ENCODE measurements at places on chromosomes 2 and 18.

DNA sequence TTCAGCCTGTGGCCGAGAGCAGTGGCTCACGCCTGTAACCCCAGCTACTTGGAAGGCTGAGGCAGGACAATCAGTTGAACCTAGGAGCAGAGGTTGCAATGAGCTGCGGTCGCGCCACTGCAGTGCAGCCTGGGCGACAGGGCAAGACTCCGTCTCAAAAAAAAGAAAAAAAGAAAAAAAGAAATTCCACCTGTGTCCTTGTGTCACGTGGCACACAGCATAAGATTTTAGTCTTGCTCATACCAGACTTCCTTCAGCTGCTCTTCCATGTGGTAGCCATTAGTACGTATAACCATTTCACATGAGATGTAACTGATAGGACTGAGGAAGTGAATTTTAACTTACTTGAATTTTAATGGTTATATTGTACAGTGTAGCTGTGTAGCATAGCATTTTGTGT lies 4.0 kb downstream of the NOP58 start:
- no peak for DNase-seq

DNA sequence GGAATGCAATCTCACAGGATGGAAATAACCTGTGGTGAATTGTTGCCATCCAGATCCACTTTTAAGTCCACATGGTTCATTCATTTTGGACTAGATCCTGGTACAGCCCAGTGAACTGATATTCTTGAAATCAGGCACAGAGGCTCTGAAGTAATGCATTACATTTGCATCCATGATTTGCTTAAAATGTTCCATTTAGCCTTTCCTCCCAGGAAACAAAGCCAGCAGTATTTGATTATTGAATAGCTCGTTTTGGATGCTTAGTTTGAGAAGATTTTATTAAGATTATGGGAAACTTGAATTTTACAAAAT lies 995.8 kb upstream of the CDH2 start:
- DNase-seq = no peak

GRCh38 chr18:47174545-47175116 lies 1.5 kb downstream of the IER3IP1 start:
- no peak for DNase-seq

DNA sequence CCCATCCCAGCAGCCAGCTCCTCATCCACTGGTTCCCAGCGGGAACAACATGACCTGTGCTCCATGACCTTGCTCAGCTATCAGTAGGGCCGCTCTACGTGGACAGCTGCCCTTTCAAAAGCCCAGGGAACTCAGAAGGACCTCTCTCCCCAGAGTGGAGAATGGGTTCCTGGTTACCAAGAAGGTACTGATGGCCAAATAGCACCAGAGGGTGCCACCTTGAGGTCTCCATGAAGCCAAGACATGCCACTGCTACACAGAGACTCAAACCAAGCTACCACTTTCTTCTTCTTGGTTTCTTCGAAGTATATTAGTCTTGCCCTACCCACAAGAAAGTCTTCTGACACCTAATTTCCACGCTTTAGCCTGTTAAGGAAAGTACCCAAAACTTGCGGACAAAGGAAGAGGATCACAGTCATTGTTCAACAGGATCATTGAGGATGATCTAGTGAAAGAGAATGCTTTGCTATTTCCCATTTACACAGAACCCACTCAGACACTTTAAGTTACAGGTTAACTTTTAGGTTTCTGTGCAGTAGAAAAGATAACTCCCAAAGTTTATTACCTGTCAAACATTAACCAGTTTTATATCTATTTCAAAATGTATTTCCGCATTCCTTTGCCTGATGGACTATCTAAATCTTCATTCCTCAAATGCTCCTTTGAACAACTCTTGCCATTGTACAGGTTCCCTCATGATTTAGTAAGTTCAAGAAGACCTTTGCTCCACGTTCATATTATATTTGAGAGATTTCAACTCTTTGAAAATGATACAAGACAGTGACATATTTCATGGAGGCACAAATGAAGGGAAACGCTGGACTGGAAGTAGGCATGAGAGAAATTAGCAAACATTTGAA lies 102.2 kb downstream of the ALPK2 start:
- no peak for DNase-seq

All from activated gamma-delta T cell treated with Interleukin-2 at 50 U/mL for 16 hours (primary cell).